ENCODE measurements at places on chromosomes 11 and 22. TPM values are rescaled to one million over a fixed set of nuclear protein-coding genes. Genes with fewer than 3 reads are reported as not detected.

DNA sequence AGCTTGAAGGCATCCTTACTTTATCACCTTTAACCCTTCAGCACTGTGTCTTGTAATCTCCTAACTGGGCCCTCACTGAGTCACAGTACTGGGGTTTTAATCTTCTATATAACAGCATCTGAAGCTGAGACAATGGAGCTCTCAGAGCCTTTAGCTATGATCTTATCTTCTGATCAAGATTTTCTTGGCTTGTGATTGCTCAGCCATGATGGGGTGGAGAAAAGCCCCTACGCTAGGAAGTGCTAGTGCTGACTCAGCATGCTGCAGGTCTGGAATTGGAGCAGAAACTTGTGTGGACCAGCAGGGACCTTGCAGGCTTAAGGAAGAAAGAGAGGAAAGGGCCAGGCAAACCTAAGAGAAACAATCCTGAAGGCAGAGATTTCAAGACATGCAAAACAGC, 71.7 kb upstream of the EED start:
- DNase-seq = no peak

DNA sequence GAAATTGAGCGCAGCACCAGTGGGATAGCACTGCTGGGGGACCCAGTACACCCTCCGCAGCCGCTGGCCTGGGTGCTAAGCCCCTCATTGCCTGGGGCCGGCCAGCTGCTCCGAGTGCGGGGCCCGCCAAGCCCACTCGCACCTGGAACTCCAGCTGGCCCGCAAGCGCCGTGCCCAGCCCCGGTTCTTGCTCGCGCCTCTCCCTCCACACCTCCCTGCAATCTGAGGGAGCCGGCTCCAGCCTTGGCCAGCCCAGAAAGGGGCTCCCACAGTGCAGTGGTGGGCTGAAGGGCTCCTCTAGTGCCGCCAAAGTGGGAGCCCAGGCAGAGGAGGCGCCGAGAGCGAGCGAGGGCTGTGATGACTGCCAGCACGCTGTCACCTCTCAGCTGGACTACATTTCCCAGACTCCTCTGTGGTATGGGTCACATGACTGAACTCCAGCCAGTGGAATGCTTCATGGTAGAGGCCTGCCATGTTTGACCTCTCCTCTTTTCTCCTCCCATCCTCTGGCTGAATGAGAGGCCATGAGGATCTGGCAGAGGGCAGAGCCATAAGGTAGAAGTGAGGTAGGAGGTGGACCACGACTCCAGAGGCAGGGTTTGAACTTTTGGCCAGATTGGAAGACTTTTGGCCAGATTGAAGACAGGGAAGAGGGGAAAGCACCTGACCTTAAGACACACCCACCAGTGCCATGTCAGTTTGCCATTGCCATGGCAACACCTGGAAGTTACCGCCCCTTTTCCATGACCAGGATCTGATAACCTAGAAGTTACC, 6.2 kb downstream of the MRGPRD start:
- no peak for DNase-seq

DNA sequence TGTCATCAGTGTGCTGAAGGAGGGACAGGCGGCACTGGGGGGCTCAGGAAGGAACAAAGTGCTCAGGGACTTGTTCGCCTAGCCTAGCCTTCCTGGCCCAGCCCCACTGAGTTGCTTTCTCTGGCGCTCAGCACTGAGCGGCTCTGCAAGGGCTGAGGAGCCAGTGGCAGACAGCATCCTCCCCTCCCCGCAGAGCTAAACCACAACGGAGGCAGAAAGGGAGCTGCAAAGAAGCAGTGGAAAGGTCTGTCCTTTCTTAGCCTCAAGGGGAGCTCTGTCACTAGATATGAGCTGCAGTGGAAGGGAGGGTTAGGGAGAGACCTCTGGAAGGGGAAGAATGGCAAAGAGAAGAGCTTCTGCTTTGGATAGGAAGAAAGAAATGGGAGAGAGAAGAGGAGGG, 89.7 kb upstream of the PHOX2A start:
- DNase-seq = no peak

DNA sequence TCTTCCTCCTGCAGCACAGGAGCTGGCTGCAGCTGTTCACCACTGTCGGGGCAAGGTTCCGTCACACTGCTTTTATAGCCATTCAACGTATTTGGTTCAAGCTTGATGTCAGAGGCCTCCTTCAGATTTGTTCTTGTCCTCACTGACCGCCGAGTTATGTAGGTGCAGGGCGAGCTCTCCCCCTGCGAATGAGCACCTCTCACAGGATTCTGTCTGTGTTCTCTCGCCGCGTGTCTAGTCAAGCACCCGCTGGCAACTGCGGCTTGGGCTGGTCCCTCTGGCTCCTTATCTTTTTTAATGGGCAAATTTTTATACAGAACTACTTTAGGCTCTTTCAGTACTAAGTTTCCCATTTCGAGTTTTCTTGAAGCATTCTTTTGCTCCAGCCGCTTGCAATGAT, 37.4 kb upstream of the CHKA start:
- DNase-seq = no peak

GRCh38 chr11:17594686-17595192, 47.7 kb downstream of the OTOG start:
- no peak for DNase-seq

DNA sequence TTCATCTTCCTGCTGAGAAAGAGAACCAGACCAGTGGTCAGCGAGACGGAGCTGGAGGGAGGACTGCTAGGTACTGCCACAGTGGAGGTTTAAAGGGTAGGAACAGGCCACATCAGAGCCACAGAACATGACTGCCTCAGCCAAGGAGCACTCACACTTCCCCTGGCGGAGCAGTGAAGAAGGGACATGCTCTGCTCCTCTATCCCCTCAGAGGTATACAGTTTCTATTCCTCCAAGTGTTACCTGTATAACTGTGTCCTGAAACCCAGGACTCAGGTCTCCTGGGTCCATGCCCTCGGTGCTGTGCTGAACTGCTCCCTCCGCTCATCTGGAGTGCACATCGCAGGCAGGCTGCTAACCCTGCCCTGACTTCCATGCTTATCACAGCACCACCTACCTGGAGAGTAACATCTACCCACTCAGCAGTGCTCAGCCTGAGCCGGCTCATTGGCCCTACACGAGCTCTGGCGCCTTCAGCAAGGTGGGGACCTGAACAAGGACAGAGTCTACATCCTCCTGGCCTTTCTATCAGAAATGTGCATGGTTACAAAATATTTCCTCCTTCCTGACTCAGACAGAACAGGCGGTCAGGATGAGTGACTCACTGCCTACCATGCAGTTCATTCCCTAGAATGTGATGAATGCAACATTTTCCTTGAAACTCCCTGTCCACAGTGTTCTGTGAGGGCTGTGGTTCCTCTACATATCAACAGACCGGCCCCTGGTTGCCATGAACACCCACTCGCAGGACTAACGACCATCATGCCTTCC, 52.9 kb downstream of the C11orf58 start:
- no peak for DNase-seq

DNA sequence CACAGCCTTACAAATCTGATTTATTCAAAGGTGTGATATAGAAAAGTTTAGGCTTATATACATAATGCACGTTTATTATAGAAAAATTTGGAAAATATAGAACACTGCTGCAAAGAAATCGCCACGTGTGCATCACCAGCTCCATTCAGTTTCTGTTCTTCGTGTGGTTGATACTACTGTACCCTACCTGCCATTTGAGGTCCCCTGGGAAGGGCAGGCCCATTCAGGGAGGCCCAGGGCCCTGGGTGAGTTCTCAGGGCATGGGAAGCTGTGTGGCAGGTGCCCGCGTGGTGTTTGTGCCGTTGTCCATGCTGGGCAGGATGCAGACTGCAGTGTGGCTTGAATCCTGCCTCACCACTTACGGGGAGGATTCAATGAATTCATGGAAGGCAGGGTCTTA, 60.8 kb downstream of the TBC1D22A start:
- no peak for DNase-seq

DNA sequence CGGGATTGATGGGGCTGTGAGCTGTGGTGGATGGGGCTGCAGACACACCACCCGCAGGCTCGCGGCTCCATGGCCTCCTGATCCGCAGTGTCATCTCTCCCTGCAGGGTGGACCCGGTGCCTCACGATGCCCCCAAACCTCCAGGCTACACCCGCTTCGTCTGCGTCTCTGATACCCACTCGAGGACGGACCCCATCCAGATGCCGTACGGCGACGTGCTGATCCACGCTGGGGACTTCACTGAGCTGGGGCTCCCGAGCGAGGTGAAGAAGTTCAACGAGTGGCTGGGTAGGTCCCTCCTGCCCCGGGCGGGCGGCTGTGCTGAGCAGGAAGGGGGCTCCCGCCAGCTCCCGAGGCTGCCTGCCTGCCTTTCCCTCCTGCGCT, 23.1 kb downstream of the MPPED1 start:
- no peak for DNase-seq

DNA sequence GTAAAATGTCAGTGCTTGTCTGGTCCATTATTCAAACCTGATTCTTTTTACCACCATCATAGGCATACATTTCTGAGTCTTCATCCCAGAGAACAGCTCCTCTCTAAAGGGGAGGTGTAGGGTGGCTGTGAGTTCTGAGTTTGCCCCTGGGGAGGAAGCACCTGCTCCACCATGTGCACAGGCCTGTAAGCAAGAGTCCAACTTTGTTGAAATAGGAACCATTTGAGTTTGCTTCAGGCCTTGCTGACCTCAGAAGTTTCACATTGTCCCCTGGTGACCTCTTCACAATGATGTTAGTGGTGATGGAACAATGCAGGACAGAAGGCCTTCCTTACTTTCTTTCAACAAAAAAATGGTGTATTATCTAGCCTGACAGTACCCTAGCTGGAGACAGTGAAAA, 54.6 kb upstream of the TOP3B start:
- no peak for DNase-seq

- DNase-seq = no peak
Observed at GRCh38 chr11:68289456-68289855, 17.7 kb upstream of the C11orf24 start.

- DNase-seq = no peak
Observed at GRCh38 chr11:9351321-9351881, 33.1 kb upstream of the IPO7 start.

GRCh38 chr11:8989453-8989852, 14.3 kb downstream of the NRIP3 start:
- no peak for DNase-seq

DNA sequence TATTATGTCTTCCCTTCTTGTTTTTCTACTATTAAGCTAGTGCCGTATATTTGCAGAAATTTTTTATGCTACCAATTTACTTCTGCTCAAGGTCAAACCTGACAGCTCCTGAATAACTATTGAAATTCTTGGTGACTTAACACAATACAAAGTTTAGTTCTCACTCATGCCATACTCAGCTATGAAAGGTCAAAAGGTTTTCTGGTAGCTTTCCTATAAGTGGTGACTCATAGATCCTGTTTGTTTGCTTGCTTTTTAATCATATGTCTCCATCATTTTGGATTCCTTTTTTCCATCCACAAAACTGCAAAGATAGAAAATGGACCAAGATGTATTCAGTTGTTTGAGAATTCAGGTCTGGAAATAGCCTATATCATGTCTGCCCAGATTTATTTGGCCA, 855.8 kb upstream of the LRRC4C start:
- no peak for DNase-seq

DNA sequence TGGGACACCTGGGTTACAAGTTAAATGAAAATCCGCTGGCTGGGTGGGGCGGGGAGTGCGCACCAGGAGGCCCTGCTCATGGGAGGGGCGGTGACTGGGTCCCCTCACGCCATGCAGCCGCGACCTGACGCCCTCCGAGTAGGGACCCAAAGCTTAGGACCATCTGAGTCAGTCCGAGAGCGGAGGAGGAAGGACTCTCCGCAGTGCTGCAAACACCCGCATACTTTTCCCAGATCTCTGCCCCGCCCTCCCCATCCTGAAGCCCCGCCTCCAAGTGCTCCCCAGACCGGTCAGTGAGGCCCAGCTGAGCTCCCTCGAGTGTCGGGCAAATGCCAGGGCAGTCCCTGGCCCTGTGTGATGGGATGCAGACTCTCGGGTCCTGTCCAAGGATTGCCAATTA, 6.6 kb upstream of the FLI1 start:
- no peak for DNase-seq

- no peak for DNase-seq
Observed at GRCh38 chr22:41341990-41342389, 39.8 kb upstream of the TEF start.

DNA sequence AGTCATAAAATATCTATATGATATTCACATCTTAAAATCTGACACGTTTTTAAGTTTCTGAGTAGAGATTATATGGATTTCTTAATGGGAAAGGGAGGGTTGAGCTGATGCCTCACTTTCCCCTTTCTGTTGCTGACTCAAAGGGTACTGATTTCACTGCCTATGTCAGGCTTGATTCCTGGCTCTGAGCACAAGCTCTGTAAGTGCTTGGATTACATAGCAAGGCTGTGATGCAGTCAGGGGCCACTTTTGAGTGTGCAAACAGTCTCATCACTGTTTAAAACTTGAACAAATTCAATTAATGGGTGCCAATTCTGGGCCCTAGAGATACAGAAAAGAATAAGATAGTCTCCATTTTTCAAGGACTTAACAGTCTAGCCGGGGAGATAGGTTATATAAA, 14.4 kb downstream of the ATXN10 start:
- no peak for DNase-seq

- no peak for DNase-seq
Observed at GRCh38 chr11:34836958-34837856, 79.0 kb downstream of the APIP start.

DNA sequence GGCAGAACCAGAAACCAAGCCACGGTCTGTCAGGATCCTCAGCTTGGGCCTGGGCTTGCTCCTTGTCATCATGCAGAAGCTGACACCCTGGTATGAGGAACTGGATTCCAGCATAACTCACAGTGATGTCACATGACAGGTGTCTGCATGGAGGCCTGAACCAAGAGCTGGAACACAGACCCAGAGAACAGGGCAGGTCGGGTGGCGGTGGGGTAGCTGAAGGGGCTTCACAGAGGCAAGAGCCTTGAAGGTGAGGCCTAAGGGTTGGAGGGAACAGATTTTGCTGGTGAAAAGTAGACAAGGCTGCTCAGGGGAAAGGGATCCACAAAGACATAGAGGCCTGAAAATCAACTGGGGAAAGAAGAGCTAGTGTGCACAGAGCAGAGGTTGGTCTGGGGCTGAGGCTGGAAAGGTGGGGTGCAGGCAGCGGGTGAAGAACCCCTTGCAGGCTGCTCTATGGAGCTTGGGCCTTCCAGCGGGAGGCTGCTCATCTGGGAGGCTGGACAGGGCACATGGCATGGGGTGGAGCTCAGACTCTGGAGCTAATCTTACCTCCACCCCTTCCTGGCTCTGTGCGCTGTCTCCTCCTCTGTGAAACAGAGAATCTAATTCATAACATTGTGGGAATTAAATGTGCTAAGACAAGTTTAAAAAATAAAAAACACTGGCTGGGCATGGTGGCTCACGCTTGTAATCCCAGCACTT, 18.4 kb upstream of the RPS3 start:
- no peak for DNase-seq

The SMIM35 gene
- polyA plus RNA-seq = 0.21 TPM

The POU2AF3 gene
- 9.4 TPM for polyA plus RNA-seq

The LRRC51 gene
- polyA plus RNA-seq = 30.4 TPM

The MMP10 gene
- polyA plus RNA-seq = not detected

The OR5A1 gene
- 0.03 TPM for polyA plus RNA-seq

The OR5B12 gene
- not detected for polyA plus RNA-seq

The P2RX6 gene
- 0.78 TPM for polyA plus RNA-seq

The IFITM10 gene
- 0.23 TPM for polyA plus RNA-seq

The FZD4 gene
- polyA plus RNA-seq = 74.2 TPM

All from renal cortex interstitium (tissue), 15 donors.